Uterus (tissue), 4 donors: ENCODE measurements at places on chromosomes 7 and 10.

- peak; percentile 94 for DNase-seq
Measured at GRCh38 chr7:143381427-143382125, 431 bp downstream of the ZYX start.

DNA sequence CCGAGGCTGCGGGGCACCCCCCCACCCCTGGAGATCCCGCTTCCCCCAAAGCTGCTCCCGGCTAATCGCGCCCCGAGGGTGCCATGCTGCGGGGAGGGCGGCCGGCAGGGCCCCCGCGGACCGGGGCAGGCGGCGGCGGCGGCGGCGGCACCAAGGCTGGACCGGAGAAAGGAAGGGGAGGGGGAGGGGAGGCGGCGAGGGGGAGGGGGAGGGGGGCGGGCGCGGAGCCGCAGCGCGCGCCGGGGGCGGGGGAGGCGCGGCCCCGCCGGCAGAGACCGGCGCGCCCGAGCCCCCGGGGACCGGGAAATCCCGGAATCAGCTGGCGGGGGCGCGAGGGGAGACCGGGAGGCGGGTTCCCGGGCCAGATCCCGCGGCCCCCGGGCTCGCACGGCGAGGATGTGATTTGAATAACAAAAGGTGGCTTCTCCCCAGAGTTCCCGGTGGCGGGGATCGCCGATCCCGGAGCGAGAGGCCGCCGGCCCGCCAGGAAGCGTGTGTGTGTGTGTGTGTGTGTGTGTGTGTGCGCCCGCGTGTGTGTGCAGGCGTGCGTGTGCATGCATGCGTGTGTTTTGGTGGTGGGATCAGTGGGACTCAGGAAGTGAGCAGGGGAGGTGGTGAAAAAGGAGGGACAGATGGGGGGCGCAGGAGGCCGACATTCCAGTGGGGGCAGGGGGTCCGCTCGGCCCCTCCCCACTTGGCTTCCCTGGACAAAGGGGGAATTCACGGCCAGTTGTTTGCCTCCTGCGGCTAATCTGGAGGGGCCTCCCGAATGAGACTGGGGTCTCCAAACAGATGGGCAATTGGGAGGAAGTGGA lies 99.5 kb downstream of the HIP1 start:
- peak; percentile 38 for DNase-seq

- DNase-seq: no peak
Measured at GRCh38 chr7:25389489-25390106, 161.3 kb upstream of the NPVF start.

GRCh38 chr10:71978476-71978875 lies 14.3 kb downstream of the CHST3 start:
- DNase-seq: no peak

DNA sequence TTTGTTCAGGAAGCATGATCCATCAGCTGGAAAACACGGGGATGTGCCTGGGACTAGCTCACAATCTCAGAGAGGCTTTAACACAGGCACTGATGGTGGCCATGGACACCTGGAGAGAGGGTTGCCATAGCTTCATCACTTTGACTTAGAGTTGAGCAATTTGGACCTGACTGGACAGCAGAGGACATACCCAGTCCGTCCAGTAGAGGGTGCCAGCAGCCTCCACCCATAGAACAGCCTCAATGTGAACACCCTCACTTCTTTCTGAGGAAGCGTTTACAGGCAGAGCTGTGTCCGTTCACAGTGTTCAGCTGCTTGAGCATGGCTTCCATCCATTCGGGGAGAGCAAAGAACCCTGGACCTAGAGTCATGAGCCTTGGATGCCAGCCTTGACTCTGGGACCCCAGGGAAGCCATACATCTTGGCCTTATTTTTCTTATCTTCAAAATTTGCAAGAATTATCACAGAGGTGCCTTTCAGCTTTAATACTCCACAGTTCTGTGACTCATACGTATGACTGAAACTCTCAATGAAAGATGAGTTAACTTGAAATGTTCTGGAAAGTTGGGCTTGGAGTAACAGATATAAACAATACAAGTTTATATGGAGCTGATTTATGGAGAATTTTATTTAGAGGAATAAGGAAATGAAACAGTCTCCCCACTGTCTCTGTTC lies 302.9 kb upstream of the PODXL start:
- peak; percentile 37 for DNase-seq

- DNase-seq: no peak
Measured at GRCh38 chr10:21304608-21305007, 220.9 kb downstream of the SKIDA1 start.

- no peak for DNase-seq
Measured at GRCh38 chr7:116785843-116786242, 76.5 kb upstream of the CAPZA2 start.

GRCh38 chr7:102426268-102427018 lies 6.9 kb upstream of the ORAI2 start:
- DNase-seq: no peak

DNA sequence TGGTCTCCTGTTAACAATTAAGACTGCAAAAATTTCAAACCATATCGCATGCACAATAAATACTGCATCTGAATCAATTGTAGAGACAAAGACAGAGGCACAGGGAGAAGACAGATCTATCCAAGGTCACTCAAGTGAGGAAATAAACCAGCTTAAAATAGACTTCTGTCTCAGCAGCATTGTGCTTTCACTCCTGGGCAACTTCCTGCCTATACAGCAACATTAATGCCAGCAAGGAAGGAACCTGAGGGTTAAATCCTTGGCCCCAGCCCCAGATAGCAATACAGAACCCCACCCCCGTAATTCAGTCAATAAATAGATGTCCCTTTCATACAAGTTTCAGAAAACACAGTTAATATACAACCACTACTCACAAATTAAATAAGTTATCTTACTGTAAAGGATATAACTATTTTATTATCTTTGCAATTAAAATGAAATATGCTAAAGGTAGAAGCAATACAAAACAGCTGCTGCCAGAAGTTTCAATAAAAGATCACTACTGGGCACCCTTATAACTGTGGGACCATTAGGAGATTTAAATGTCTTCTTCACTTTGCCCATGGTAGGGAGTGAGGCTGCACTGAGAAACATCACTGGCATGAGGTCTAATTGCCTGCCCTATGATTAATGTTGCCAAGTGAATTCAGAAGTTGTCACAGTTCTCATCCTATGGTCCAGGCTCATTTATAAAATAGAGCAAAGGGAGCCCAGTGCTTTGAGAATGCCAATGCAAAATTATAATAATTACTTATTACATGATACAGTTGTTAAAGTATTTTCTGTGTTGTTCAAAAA lies 49.4 kb downstream of the CAV1 start:
- DNase-seq: no peak

GRCh38 chr10:31584876-31585275 lies 265.9 kb downstream of the ZEB1 start:
- no peak for DNase-seq

- no peak for DNase-seq
Measured at GRCh38 chr7:37411444-37412034, 37.1 kb downstream of the ELMO1 start.

GRCh38 chr7:144513334-144513733 lies 109.8 kb upstream of the NOBOX start:
- no peak for DNase-seq

GRCh38 chr10:7763929-7764328 lies 23.9 kb downstream of the KIN start:
- DNase-seq: no peak

DNA sequence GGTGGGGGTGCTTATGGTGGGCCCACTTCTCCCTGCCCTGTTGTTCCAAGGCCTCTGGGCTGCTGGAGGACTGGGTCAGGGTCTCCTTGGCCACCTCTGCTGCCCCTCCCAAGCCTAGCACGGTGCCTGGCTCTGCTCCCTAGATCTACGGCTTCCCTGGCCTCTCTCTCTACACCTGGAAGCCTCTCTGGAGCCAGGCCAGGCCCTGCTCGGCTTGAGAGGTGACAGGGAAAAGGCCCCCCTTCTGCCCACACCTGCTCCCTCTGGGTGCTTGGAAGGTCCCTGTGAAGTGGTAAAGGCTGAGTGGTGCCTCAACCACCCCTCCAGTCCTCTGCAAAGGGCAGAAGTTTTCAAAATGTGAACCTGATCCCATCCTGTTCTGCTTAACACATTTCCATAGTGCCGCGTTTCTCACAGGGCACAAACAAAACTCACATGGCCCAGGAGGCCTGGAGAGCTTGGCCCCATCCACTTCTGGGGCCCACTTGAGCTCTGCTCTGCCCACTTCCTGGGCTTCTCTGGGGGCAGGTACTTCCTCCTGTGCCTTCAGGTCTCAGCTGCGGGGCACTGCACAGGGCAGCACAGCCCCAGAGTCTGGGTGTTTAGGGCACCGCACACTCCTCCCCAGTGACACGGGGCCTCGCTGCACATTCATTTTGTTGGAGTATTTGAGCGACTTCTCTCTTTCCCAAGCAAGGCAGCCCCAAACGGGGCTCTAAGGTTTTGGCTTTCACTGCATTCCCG lies 169.9 kb downstream of the PIP4K2A start:
- DNase-seq: no peak

- no peak for DNase-seq
Measured at GRCh38 chr7:23247046-23247602, 549 bp downstream of the GPNMB start.

- DNase-seq: no peak
Measured at GRCh38 chr7:14793151-14793550, 109.4 kb downstream of the DGKB start.

DNA sequence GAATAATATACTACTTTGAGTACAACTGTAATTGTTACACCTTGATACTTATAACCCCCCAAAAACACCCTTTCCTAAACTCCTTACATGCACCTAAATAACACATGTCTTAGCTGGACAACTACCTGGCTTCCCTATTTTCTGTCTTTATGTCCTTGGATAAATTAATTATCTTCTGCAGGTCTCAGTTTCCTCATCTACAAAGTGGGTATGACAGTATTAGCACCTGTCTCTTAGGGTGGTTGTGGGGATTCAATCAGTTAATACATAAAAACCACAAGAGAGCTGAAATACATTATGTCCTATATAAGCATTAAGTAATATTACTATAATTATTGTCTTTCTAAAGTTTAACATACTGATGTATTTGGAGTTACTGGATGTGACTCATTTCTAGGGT lies 10.8 kb downstream of the STEAP2 start:
- DNase-seq: no peak

DNA sequence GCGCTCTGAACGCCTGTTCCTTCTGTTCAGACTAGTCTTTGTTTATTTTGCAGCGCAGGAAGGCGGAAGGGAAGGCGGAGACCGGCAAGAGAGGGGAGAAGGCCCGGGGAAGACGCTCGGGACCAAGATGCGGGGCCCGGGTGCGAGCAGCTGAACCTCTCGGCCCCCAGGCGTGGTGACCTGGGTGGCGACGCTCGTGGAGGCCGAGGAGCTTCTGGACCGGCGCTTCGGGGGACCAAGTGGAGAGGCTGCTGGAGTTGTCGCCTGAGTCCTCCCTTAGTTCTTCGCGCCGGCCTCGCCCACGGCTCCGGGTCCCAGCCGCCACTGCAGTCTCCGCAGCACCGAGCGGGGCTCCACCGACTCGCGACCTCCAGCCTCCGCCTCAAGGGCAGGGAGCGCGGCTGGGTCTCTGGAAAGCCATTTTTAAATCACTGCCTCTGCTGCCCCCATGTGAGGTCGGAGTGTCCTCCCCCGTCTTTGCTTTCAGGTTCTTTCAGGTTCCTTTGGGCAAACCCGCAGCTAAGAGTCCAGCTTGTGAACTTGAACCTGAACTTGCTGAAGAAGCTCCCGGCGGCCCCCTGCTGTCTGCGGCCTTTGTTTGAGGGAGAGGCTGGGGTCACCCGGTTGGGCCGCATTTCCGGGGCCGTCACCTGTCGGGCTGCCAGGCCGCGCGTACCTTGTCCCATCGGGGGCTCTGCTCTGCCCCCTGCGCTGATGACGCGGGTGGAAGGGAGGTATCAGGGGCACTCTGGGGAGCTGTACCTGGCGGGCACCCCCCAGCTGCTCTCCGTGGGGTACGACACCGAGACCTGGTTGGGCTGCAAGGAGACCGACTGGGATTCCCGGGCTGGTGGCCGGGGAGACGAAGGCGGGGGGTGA lies 136.0 kb downstream of the KIF20B start:
- DNase-seq: no peak

GRCh38 chr10:43333653-43334052 lies 37.8 kb upstream of the FXYD4 start:
- no peak for DNase-seq
